CD4-positive, alpha-beta T cell treated with Interleukin-10 for 1 hour (primary cell): ENCODE measurements at places on chromosomes 11 and 22.

GRCh38 chr11:96257972-96258934 lies 84.7 kb downstream of the MAML2 start:
- peak; percentile 69 for DNase-seq

DNA sequence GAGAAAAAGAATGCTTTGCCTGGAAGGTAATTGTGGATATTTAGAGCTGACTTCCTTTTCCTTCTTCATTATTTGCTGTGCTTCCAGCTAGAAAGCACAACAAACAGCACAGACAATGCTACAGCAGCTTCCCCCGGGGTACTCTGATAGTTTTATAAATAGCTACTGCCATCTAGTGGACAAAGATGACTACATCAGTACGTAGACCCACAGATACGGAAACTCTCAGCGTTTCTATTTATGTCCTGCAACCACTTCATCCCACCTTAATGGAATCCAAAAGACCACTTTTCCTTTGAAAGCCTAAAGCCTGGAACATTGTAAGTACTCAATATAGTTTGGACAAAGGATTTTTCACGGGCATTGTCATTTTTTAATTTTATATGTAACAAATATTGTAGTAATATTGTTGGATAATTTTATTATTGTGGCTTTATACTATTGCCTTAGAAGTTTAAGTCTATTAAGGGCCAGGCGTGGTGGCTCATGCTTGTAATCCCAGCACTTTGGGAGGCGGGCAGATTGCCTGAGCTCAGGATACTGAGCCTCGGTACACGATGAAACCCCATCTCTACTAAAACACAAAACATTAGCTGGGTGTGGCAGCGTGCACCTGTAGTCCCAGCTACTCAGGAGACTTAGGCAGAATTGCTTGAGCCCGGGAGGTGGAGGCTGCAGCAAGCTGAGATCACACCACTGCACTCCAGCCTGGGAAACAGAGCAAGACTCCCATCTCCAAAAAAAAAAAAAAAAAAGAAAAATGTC lies 7.5 kb downstream of the HSPA8 start:
- peak; percentile 84 for DNase-seq

- DNase-seq, result no peak
These were observed 35.0 kb downstream of the PPARA start for GRCh38 chr22:46185283-46185682.

- DNase-seq, result no peak
These were observed 125.3 kb downstream of the APOL5 start for GRCh38 chr22:35842954-35843353.

- DNase-seq, result no peak
These were observed 680.9 kb upstream of the ANO5 start for GRCh38 chr11:21511835-21512440.

- DNase-seq, result no peak
These were observed 4.2 kb downstream of the TST start for GRCh38 chr22:37014835-37015586.

DNA sequence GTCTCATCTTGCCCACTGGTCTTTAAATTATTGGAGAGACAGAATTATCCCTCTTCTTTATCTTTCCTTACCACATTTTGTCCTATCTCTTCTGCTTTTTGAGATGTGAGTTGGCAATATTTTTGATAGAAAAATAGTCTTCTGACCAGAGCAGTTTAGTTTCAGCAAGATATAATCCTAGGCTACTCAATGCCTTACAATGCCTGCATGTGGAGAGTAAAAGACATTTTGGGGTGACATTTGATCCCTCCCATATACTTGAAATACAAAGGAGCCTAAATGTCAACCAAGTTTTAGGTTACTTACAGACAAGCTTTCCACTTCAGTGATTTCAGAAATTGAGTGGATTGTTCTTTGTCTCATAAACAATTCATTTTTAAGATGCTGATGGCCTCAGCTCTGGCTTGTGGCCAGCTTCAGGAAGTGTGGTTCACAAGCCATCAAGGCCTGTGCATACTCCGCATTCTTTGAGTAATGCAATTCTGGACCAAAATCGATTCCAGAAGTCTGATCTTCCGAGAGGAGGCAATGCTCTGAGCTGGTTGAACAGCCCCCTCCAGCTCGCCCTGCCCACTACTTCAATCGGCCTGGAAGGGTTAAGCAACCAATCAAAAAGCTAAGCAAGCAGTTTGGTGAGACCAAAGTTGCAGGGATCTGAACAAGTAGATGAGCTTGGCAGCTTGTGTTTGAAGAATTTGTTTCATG lies 274.4 kb downstream of the BLID start:
- no peak for DNase-seq

DNA sequence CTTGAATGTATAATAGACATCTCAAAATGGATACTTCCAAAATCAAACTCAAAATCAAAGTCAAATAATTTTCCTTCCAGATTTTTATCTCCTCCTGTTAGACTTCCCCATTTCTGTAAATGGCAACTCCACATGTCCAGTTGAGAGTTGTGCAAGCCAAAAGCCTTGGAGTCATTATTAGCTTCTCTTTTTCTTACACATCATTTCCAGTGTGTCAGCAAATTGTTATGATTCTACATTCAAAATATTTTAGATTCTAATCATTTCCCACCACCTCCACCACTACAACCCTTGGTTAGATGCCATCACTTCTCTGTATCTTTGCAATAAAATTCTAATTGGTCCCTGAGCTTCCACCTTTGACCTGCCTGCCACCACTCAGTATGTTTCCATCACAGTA lies 155.7 kb downstream of the CNTN5 start:
- DNase-seq, result no peak

- DNase-seq, result no peak
These were observed 101.7 kb downstream of the FAM181B start for GRCh38 chr11:82631722-82632630.

DNA sequence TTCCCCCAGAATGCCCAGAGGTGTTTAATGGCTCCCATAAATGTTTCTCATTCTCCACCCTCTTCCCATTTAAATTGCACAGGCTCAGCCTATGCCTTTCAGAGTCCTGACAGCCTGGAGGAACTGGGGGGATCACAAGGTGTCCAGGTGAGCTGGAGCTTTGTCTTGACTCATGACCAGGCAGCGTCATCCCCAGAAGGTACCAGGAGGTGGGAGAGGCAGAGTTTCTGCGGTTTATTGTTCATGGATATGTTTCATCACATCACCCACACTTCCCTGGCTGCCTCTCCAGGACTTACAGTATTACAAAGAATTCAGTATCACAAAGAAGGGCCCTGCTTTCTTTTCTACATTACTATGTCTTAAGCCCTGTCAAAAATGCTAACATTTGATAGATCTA lies 103.2 kb upstream of the GALNT18 start:
- no peak for DNase-seq

DNA sequence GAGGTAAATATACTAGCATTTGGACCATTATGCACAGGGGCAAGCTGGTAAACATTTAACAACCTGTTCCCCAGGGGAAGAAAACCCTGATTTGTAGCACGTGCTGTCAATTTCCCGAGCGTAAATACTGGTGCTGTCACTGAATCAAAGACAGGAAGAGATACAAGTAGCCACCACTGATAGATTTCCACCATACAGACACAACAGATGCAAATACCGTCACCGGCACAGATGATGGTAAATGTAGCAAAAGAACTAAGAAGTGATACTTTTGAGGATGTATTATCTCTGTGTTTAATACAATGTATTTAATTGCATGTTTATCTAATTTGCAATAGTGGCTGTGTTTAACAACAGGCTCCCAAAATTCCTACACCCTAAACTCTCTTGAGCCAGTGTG lies 39.6 kb downstream of the SHISAL1 start:
- DNase-seq, result no peak

GRCh38 chr11:65381716-65382032 lies 772 bp downstream of the SLC25A45 start:
- DNase-seq, result no peak

DNA sequence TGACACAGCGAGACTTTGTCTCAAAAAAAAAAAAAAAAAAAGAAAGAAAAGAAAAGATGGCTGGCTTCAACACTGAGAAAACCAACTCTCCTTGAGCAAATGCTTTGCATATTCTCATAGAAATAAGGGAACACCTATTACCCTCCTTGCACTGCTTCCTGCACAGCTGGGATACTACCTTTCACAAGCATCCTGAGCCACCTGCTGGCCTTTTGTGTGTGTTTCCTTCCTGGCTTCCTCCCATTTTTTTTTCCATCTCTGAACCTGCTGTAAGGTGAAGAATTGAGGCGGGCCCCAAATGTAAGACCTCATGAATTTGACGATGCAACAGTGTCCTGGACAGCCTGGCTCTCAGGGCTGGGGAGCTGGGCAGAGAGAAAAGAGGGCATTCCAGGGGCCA lies 1.9 kb upstream of the RFPL3 start:
- DNase-seq, result no peak

DNA sequence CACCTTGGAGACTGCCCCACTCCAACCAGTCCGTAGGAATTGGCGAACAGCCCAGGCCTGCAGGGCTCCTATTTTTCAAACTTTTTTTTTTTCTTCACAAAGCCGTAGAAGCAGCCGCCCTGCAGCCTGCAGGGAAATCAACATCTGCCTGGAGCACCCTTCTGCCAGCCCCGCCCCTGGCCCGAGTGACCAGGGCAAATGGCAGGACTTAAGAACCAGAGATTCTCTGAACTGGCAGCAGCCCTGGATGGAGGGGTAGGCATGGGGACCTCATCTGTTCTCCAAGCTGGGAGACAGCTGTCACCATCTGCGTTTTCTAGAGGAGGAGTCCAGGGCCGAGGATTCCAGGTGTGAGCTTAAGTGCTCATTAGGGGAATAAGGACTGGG lies 5.6 kb downstream of the SCN2B start:
- DNase-seq, result no peak

- DNase-seq, result no peak
These were observed 1.7 kb upstream of the TXNRD2 start for GRCh38 chr22:19943082-19944026.

GRCh38 chr11:45859661-45860140 lies 12.4 kb downstream of the CRY2 start:
- no peak for DNase-seq

DNA sequence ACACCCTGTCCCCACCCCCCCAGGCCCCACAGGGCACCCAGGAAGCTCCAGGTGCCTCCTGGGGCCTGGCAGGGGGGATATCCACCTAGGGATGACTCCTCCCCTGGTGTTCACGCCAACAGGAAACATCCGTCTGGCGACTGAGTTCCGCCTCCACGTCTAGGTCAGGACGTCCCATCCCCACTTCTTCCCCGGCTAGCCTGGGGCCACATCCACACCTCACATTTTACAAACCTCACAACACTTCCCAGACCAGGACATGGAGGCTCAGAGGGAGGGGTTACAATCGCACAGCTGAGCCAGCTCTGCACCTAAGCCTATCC lies 21.0 kb downstream of the MAFF start:
- no peak for DNase-seq

DNA sequence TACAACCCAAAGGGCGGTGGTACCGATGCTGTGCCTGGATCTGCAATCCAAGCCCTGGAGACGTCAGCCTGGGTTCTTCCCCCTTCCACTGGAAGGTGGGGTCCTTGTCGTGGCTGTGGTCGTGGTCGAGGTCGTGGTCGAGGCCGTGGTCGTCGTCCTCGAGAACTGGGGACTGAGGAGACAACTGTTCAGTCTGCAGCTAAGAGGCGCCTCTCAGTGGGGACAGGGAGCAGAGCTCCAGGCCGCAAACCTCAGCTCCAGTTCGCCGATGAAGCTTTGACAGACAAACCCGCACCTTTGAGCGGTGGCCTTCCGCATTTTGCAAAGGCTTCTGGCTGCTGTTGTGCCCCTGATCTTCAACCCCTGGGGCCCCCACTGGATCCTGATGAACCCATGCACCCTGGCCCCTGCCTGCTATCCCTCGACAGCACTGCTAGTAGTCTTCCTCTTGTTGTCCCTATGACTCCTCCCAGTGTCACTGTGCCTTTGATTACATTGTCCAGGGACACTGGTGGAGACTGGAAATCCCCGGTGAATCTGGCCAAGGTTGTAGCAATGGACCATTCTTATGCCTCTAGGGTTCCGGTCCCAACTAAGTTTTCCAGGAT lies 1.5 kb downstream of the KDM4F start:
- DNase-seq, result no peak

DNA sequence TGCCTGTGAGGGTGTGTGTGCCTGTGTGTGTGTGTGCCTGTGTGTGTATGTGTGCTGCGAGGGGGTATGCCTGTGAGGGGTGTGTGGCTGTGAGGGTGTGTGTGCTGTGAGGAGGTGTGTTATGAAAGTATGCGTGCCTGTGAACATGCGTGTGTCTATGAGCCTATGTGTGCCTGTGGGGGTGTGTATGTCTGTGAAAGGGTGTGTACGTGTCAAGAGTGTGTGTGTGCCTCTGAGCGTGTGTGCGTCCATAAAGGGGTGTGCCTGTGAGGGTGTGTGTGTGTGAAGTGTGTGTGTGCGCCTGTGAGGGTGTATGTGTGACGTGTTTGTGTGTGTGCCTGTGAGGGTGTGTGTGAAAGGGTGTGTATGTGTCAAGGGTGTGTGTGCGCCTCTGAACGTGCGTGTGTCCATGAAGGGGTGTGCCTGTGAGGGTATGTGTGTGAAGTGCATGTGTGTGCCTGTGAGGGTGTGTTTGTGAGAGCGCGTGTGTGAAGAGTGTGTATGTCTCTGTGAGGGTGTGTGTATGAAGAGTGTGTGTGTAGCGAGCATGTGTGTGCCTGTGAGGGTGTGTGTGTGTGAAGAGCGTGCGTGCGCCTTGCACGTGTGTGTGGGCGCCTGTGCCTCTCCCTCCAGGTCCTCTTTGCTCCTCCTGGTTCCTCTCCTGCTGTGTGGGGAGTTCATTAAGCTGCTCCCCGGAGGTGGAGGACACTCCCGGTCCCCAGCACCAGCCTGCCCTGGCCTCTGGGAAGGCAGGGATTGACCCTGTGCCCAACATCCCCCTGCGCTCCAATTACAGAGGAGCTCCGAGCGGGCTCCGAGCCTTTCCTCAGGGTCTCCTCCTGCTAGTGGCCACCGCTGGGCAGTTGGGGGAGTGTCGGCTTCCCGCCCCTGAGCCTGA lies 53.3 kb downstream of the CACNA1I start:
- no peak for DNase-seq

GRCh38 chr11:110467556-110467955 lies 37.8 kb downstream of the FDX1 start:
- no peak for DNase-seq

DNA sequence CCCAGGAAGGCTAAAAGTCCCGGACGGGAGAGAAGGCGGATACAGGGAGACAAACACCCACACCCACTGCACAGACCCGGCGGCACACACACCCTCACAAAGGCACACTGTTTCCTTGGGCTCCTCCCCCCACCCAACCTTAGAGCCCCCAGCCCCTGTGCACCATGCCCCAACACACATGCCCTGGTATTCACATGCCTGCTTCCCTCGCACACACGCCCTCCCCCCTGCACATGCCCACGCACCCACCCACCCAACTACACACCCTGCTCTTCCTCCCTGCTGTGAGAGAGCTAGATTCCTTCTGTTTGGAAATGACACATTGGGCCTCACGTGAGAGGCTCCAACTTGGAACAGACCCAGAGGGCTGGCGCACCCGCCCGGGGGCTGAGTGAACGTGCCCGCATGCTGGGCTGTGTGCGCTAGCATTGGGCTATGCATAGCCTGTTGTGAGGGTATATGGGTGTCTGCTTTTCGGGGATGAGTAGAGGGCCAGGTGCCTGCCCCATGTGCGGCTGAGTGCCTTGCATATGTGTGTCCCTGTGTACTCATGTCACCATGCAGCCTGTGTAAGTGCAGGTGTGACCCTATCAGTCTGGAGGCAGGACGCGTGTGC lies 518 bp upstream of the CHRM1 start:
- DNase-seq, result no peak
